ENCODE measurements at places on chromosomes 6 and 20. TPM values are rescaled to one million over a fixed set of nuclear protein-coding genes. Genes with fewer than 3 reads are reported as not detected.

The C6orf15 gene
- total RNA-seq = not detected

The E2F1 gene
- 2.1 TPM for total RNA-seq

The FAM83C gene
- not detected for total RNA-seq

The HRH3 gene
- total RNA-seq = not detected

The ADRM1 gene
- 61.1 TPM for total RNA-seq

The OR12D3 gene
- total RNA-seq = not detected

The GFOD1 gene
- 25.3 TPM for total RNA-seq

The NKAIN4 gene
- not detected for total RNA-seq

The LINC00237 gene
- total RNA-seq = not detected

The PRRT1 gene
- 0.33 TPM for total RNA-seq

The GZF1 gene
- 21.5 TPM for total RNA-seq

The DSP gene
- total RNA-seq = under 0.01 TPM

The FOXA2 gene
- not detected for total RNA-seq

The PCSK2 gene
- not detected for total RNA-seq

The KIAA1755 gene
- total RNA-seq = 2.8 TPM

The CRISP1 gene
- not detected for total RNA-seq

The RIPPLY2 gene
- total RNA-seq = not detected

The PDCD2 gene
- total RNA-seq = 62.4 TPM

The NDUFAF5 gene
- total RNA-seq = 12.7 TPM

The OR2H1 gene
- not detected for total RNA-seq

The CGA gene
- total RNA-seq = not detected

The RNF182 gene
- 2.5 TPM for total RNA-seq

The PDE7B gene
- 22.1 TPM for total RNA-seq

The DST gene
- total RNA-seq = 670 TPM

The MICB gene
- total RNA-seq = 17.2 TPM

The OPN5 gene
- total RNA-seq = not detected

The HSPA1L gene
- total RNA-seq = 3.1 TPM

The MCCD1 gene
- not detected for total RNA-seq

The LCA5 gene
- total RNA-seq = 5.6 TPM

The TULP4 gene
- 88.2 TPM for total RNA-seq

The NKX2-2 gene
- total RNA-seq = not detected

The NQO2 gene
- 18.7 TPM for total RNA-seq

The KCNK16 gene
- total RNA-seq = not detected

The DLK2 gene
- total RNA-seq = under 0.01 TPM

The SAMD3 gene
- total RNA-seq = 2.8 TPM

The TINAG gene
- not detected for total RNA-seq

The BPHL gene
- 20.6 TPM for total RNA-seq

The PROKR2 gene
- not detected for total RNA-seq

The RRAGD gene
- total RNA-seq = 1.8 TPM

The ADAM33 gene
- total RNA-seq = 37.2 TPM

The TTK gene
- 0.51 TPM for total RNA-seq

The MDFI gene
- total RNA-seq = 3.3 TPM

The ADGRF1 gene
- total RNA-seq = not detected

The SYNGAP1 gene
- 7.3 TPM for total RNA-seq

The GSTA3 gene
- not detected for total RNA-seq

The KCNK17 gene
- total RNA-seq = not detected

The RAET1L gene
- total RNA-seq = not detected

The MACROD2 gene
- total RNA-seq = 1.0 TPM

The ULBP2 gene
- 1.8 TPM for total RNA-seq

All from fibroblast of lung (primary cell).